ENCODE measurements at places on chromosomes 2 and 18. TPM values are rescaled to one million over a fixed set of nuclear protein-coding genes. Genes with fewer than 3 reads are reported as not detected.

GRCh38 chr2:64220265-64220664, 76.0 kb upstream of the PELI1 start:
- DNase-seq, result no peak

DNA sequence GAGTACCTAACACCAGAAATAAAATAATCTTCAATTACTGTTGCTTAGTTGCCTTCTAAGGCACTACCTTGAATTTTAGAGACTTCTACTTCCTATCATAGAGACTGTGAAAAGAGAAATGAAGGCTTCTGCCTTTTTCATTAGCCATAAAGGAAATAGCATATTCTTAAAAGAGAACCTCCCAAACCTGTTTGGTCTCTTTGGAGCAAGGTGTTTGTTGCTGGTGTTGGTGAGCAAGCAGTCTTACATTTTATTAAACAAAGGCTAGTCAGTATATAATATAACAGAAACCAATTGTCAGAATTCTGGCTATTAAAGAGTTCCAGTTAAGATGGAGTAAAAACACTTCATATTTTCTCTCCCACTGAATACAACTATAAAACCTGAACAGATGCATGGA, 116.4 kb downstream of the TAF4B start:
- DNase-seq, result no peak

GRCh38 chr2:99867770-99868169, 274.6 kb downstream of the AFF3 start:
- no peak for DNase-seq

The IFT172 gene
- 25.9 TPM for total RNA-seq

- no peak for DNase-seq
Observed at GRCh38 chr18:78754311-78755043, 225.1 kb upstream of the SALL3 start.

The C2orf66 gene
- 0.69 TPM for total RNA-seq

DNA sequence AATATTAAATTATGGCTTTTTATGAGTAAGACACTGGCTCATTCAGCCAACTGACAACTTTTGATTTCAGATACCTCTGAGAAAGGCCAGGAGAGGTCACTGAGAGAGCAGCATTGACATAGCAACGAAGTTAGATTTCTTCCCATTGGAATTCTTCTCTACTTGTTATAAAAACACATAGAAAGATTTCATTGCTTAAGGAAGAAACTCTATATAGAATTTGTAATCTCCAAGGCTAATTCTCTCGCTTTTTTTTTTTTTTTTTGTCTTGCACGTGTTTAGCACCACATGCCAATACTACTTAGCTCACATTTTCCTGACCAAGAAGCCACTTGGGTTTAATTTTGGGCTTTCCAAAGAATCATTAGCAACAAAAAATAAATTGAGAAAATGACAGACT, 233.7 kb downstream of the CALCRL start:
- no peak for DNase-seq

The RNU2-63P gene
- total RNA-seq, result not detected

GRCh38 chr18:59429608-59430007, 70.5 kb upstream of the LMAN1 start:
- peak; percentile 50 for DNase-seq

The RALB gene
- 41.7 TPM for total RNA-seq

DNA sequence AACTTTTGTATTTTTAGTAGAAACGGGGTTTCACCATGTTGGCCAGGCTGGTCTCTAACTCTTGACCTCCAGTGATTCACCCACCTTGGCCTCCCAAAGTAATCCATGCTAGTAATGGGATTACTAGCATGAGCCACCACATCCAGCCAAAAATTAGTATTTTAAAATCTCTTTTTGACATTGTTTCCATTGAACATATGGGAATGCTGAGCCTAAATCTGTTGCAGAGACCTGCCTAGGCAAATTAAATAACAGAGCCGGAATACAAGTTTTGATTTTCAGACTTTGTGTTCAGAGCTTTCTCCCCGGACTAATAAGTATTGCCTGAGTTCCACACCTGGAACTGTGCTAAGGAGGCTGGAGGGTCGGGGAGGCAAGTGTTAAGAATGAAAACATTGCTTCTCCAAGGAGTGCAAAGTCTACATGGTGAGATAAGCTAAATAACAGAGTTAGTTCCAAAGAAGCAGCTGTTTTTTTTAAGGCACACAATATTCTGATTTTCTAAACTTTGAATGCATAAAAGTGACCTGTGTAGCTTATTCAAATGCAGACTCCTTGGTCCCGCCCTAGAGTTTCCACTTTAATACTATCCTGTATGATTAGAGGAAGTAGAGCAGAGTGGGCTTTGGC, 150.6 kb upstream of the CELF4 start:
- DNase-seq, result no peak

The COLEC12 gene
- total RNA-seq, result 58.1 TPM

The FABP1 gene
- not detected for total RNA-seq

DNA sequence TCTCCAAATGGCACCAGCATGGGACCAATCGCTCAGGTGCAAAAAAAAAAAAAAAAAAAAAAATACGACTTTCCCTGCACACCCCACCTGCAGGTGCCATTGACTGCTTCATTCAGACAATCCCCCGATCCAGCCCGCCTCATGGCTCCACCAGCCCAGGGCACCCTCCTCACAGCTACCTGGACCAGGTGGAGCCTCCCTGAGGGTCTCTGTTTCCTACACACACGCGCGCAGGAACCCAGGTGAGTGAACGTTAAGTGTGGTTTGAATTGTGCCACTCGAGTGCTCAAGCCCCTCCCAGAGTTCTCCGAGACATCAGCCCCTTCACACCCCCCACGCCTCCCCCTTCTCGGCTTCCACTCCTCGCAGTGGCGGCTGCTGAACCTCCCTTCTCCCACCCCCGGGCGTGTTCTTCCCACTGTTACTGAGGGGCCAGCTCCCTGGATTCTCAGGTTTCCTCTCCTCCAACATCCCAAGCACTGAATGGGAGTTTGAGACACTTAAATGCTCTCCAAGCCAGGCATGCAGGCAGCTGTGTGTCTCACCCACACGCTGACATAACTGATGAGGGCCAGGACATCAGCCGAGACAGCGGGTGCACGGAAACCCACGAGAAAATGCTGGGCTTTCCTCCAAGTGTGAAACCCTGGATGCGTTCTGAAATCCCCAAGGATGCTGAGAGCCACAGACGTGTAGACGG, 88.8 kb upstream of the SNTG2 start:
- DNase-seq, result no peak

DNA sequence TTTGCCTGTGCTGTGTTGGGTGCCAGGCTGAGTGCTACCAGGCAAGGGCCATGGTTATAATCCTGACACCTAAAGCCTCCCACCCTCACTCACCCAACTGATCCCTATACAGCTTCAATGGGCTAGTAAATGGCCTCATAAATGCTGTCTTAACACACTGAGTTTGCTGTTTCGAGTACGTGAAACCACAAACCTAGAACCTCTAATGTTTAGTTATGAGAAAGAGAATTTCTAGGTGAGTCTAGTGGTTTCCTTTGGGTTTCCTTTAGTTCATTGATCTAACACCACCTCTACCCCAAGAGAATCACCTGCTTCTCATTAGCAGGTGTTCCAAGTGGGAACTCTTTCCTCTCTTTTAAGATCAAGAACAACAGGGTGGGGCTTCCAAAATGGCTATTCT, 172.0 kb downstream of the MC4R start:
- DNase-seq, result no peak

DNA sequence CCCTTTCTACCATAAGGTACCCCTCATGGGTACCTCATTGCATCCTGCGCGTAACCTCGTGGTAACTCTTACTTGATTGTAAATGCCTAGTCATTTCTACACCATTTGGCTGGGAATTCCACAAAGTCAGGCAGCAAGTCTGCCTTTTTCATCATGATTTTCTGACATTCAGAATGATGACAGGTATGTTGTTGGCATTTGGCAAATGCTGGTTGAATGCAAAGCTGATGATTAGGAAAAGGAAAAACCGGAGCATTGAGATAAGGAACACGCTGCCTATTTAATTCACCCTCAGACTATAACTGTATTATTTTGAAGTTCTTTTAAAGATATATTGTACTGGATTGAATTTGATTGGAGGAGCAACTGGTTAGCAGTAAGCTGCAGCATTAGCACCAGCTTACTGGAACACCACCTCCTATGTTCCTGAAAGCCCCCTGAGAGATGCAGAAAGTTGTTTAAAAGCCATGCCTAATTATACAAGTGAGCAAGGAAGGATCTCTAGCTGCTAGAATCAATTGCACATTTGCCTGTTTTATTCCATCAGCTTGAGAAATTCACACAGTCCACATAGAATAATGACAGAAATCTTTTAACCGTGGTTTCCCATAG, 520.1 kb downstream of the LRP1B start:
- DNase-seq, result no peak

- no peak for DNase-seq
Observed at GRCh38 chr2:222427646-222428301, 3.4 kb downstream of the SGPP2 start.
